ENCODE measurements at places on chromosomes 12 and 14. TPM values are rescaled to one million over a fixed set of nuclear protein-coding genes. Genes with fewer than 3 reads are reported as not detected.

RAD51AP1 gene
- 1.7 TPM for total RNA-seq

ARMH4 gene
- 4.0 TPM for total RNA-seq

PPM1A gene
- 22.8 TPM for total RNA-seq

TESPA1 gene
- total RNA-seq, result not detected

Data from smooth muscle cell of bladder (primary cell).